ENCODE measurements at places on chromosomes 7 and 10.

- DNase-seq = no peak
Measured at GRCh38 chr7:4663239-4664018, 18.7 kb upstream of the FOXK1 start.

DNA sequence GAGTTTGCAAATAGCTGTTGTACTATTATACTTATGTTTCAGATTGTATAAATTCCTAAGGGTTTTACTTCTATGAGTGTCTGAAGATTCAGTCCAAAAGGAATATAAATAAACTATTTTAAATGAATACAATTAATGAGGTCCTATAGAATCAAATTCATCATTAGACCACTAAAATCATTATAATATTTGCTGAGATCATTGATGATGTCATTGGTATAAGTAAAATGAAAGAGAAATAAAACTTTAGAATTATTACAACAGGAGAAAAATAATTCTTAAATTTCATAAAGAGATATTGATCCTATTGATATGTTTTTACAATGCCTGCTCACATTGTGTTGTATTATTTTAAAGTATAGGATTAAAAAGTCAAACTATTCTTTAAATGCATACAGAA, 544.0 kb upstream of the ZWINT start:
- DNase-seq = no peak

DNA sequence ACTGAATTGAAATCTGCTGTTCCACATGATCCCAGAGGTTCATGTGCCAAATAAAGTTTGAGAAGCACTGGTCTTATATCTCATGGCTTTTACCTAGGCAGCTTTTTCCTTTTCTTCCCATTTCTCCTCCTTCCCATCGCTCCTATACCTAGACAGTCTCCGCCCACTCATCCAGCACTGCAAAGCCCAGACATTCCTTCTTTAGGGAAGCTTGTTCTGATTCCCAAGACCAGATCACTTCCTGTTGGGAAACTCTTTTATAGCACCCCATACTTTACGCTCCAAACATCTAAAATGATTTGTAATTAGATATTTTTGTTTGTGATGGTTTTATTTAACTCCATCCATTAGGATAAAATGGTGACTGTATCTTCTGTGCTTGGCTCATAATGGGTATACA, 75.9 kb downstream of the BMPER start:
- no peak for DNase-seq

DNA sequence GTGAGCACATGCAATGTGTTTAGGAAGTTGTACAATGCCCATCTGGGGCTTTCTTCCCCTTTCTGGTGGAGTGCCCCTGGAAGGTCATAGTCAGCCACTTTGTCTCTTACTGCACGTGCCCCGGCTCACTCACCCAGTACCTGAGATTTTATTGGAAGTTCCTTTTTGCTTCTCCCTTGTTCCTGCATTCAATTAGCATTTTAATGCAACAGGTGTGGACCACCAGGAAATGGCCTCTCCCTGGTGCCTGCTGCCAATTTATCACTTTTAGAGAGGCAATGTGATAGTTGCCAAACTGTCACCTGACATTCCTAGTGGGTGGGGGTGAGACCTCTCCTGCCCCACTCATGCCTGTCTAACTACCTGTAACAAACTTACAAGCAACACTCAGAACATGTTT, 293.4 kb upstream of the DKK1 start:
- no peak for DNase-seq

DNA sequence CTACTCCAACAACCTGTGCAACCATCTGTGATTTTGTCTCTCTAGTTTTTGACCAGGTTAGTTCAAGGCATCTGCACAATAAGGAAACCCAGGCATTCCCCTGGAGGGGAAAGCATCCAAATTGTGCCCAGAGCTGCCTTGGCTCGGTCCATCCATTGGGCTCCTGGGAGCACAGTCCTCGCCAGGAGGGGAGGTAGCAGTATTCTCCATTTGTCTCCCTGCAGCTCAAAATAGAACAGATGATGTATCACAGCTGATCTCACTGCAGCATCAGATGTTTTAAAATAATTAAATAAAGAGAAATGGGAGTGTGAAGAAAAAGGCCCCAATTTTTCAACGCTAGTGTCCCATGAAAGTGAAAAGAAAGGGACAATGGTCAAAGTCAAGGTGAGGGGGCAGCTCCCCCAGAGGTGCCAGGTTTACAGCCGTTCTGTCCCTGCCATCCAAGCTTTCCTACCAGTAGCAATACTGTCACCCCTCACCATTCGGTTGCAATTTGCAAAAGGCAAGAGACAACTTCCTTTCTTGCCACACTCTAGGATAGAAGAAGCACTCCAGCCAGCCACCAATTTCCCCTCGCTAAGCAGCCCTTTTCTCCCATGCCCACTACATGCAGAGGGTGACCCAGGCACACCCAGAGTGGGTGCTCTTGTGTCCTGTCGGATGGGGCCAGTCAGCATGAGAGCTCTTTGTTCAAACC, 43.7 kb downstream of the KCNMA1 start:
- no peak for DNase-seq

GRCh38 chr7:24463474-24463873, 109.8 kb upstream of the PALS2 start:
- no peak for DNase-seq

DNA sequence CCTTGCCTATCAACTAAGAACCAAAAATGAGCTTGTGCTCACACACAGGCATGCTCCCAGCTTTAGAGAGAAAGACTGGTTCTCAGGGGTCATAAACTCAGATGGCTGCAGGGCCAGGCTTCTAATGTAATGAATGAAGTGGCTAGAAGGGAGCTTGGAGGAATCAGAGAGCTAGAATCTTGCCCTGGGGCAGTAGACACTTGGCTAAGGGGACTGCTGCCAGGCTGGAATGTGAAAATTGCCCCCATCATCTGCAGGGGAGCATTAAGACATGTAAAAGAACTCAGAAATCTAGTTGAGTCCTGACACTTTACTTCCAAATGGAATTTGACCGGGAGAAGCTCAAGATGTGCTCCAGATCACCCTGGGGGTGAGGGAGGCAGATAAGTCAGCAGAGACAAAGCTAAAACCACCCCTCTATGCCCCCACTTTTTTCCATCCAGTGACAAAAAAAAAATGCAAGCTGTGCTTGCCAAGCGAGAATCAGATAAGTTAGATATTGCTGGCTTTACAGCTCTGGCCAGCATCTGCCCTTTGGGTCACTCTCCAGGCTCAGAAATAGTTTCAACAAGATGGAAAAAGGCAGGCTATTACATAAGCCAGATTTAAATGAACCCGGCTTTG, 2.3 kb upstream of the SLC16A9 start:
- DNase-seq = no peak

DNA sequence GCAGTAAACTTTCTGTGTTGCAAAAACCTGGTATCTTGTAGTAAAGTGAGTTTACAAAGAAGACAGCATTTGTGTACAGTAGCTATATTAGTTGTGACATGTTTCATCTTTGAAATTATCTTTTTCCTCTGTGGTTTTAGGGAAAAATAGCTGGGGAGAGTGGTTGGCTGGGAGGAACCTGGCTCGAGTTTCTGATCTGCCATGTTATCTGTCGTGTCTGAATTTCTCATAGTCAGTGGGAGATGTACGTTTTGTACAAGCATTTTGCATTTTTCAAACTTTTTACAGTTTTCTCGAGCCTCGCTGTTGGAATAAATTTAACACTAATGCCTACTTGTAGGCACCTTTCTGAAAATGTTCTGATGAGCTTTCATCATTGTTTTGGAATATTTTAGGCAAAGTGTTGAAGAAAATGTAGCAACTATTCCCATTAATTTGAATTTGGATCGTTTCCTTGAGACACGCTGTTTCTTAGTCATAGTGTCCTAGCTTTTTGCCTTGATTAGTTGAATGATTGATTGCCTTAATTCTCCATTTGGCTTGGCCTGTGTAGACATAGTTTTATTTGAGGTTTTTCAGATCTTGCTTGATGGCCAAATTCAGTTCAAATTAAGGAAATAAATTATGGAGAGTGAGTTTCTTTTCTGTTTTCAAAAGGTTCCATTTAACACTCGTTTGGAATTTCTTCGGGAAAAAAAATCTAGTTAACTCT, 65.1 kb downstream of the CAMK1D start:
- DNase-seq = no peak

GRCh38 chr7:101905203-101905865, 87.9 kb downstream of the CUX1 start:
- no peak for DNase-seq

- DNase-seq = no peak
Measured at GRCh38 chr10:130479146-130479545, 343.0 kb downstream of the GLRX3 start.

DNA sequence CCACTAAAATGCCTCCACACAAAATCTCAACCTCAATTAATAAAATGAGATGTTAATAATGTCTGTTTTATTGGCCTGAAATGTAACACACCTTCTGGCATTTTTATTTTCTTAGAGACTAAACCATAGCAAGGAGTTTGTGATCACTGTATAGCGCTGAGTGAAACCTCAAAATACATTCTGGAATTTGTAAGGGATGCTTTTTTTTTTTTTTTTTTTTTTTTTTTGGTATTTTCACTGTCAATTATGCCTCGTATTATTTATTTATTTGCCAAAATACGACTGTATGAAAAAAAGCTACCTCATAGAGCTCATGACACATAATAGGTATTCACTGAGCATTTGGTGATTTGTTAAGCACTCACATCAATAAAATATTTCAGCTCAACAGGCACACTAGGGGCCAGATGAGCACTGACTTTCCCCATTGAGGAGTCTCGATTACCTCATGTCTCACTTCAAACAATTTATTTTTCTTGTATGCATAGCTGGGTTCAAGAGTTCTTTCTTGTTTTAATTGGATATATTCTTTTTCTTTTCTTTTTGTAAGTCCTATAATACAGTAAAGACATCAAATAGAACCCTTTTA, 36.5 kb downstream of the SEMA3C start:
- no peak for DNase-seq

- no peak for DNase-seq
Measured at GRCh38 chr7:85924062-85924461, 719.6 kb upstream of the GRM3 start.

DNA sequence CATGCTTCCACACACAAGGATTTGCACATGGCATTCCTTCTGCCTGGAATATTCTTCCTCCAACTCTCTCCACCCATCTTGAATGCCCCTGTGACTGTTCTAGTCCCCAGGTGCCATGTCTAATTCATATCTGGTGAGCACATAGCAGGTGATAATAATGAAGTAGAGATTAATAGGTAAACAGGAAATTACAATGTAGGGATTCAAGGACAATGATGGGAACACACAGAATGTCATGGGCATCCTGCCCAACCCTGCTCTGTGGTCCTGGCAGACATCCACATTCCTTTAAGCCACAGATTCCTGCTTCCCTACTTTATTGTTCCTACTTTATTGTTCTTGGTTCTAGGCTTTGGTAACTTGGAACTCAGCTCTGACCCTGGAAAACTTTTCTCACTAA, 115.8 kb downstream of the THSD7A start:
- DNase-seq = no peak

GRCh38 chr10:119222537-119222936, 15.2 kb downstream of the GRK5 start:
- DNase-seq = no peak

DNA sequence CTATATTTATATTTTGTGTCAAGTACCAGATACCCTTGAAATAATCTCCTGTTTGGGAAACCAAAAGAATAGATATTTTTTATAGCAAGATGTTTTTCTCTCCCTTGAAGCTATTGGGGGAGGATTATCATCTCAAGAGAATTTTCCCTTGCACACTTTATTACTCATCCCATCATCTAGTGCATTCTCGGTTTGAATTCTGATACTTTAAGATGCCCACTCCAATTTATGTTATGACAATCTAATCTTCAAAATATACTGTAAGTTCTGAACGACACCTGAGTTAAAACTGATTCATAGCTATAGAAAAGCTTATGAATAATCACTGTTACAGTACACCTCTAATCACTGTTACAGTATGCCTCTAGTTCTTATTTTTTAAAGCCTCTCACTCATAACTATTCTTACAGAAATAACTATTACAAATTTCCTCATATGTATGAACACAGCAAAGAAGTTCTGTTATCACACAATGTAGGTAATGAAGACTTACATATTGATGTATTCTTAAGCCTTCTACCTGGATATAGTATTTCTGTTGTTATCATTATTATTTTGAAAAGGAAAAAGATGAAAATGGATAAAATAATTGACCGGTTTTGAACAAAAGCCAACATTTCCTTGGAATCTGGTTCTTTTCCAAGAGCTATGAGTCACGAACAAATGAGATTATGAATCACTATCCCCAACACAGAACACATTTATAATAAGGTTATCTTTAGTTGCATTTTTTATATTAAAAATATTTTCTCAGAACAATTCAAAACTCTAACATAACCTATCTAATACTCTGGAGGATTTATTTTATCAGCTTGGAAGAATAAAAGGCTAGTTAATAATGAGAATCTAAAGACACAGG, 72.3 kb upstream of the FAM13C start:
- no peak for DNase-seq

DNA sequence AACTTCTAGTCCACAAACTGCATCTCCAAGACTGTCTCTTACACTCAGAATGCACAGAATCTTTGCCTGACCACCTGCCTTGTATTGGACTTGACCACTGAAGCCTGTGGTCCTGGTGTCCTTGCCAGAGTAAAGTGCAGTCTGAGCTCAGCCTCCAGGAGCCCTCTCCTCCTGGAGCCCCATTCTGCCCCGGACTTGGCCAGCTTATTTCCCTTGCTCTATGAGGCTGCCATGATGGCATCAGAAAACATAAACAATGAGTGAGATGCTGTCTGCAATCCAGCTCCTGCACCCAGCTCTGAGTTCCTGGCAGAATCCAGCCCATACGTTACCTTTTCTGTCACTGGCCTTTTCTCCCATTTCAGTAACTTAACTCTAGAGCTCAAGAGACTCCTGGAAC, 494.6 kb downstream of the PLXNA4 start:
- DNase-seq = no peak

DNA sequence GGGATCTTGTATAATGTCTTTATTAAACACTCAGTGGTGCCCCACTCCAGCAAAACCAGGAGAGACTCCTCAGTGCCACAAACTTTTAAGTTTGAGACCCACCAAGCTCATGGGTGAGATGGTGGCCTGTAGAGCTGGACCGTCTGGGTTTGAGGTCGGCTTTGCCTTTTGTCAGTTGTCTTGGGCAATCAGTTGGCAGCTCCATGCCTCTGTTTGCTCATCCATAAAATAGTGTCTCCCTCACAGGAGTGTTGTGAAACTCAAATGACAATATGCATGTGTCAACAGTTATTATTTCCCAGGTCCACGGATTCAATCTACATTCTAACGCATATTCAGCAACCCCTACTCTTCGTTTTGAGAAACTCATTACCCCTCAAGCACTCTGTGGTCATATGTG, 367.8 kb upstream of the C7orf33 start:
- no peak for DNase-seq

GRCh38 chr7:87934699-87935383, 790 bp downstream of the ADAM22 start:
- DNase-seq = no peak

- DNase-seq = no peak
Measured at GRCh38 chr7:70071766-70072165, 473.5 kb downstream of the AUTS2 start.

GRCh38 chr7:75950111-75950681, 35.2 kb downstream of the POR start:
- no peak for DNase-seq

Measured in T-helper 1 cell (primary cell).